Right kidney (tissue), 9 donors: ENCODE measurements at places on chromosomes 13 and 19.

GRCh38 chr19:13044231-13044836, 49.1 kb downstream of the NFIX start:
- DNase-seq: no peak

DNA sequence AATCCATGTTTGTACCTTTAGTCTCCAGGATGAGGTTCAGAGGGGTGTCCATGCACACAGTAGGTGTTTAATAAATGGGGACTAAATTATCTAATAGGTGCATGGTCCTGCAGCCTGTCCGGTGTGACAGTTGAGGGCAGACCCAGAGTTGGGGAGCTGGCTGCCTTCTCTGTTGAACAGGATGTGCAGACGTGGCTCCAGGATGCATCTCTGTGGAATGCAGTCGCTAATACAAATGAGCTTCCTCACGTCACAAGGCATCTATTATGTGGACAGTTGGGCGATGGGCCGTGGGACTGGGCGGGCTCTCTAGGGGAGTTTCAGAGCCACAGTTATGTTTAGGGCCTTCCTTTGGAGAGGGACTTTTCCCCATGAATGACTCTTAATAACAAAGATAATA, 71.0 kb downstream of the SIPA1L3 start:
- no peak for DNase-seq

DNA sequence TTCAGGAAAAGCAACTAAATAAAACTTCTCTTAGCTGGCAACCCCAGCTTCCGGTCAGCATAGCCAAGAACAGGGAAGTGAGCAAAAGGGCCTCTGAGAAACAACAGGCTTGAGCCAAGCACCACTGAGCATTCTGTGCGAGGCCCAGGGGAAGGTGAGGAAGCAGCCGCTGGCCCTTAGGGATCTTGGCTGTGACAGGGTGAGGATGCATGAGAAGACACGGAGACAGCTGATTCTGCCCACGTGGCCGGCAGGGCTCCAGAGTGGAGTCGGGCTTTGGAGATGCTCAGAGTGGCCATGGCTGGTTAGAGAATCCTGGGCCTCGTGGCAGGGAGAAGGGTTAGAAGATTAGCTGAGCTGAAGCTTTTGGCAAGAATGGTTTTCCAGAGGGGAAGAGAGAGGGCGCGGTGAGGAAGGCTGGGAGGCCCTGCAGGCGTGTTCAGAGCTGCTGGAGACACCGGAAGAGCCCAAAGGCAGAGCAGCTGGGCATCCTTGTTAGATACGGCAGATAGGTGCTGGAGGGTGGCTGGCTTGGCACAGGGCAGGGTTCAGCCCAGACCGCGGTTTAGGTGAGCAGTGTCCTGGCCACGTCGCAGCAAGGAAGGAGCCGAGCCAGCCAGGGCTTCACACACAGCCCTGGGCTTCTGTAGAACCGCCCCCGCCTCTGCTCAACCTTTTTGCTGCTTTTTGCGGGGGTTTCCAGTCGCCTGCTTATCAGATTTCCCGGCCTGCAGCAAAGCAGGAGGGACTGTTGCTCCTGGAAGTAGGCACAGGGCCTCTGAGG, 17.3 kb downstream of the UPF1 start:
- peak; percentile 31 for DNase-seq

DNA sequence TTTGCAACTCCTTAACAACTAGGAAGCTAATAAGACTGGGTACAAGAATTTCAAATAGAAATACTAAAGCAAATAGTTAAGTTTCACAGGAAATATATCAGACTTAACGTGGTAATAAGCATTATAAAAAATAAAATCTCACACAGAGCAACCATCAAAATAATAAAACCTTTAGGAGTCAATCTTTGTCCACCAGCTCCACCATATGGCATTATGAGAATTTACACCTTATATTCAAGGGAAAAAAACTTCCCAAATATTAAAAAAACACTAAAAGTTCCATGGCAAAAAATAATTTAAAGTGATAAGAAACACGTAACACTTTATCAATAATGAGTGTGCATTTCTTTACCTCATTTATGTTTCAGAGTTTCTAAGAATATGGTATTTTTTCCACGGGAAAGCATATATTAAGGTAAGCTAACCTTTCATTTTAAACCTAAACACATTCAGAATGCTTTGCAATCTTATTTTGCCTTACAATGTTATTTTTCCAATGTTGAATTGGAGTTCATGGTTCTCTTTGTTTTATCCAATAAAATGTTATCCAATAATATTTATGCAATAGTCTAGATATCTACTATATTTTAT, 423.2 kb upstream of the SGCG start:
- DNase-seq: no peak

- no peak for DNase-seq
Measured at GRCh38 chr13:38440666-38441065, 91.0 kb downstream of the UFM1 start.

GRCh38 chr19:16023146-16023915, 53.0 kb upstream of the TPM4 start:
- no peak for DNase-seq

DNA sequence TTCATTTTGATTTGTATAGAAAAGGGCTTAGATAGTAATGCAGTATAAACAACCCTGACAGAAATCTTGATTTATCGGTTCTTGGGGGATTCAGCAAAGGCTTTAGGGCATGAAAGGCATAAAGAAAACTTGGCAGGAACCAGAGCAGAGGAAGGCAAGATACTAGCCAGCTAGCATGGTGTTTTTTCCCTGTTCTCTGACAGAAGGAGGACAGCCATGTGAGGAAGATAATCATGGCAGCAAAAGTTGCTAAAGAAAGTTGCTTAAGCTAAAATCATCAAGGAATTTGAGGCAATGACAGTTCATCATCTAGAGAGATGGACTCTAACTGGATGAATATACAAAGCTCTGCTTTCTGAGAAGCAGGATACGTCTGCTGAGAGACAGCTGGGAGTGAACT, 294.1 kb downstream of the KCNRG start:
- no peak for DNase-seq

- no peak for DNase-seq
Measured at GRCh38 chr19:35529241-35530218, 1.4 kb upstream of the SBSN start.
